ENCODE measurements at places on chromosomes 5 and 9.

GRCh38 chr5:14213253-14213652 lies 70.1 kb downstream of the TRIO start:
- H3K4me3 ChIP-seq = no peak overlapping the region
- peaks cover 32% of the 10 kb centered on the region for H3K4me1 ChIP-seq

GRCh38 chr5:56564541-56565282 lies 250.6 kb upstream of the MAP3K1 start:
- H3K4me1 ChIP-seq = no peaks in the 10 kb centered on the region
- H3K27me3 ChIP-seq = no peaks in the 10 kb centered on the region
- H3K36me3 ChIP-seq = no peaks in the 10 kb centered on the region

DNA sequence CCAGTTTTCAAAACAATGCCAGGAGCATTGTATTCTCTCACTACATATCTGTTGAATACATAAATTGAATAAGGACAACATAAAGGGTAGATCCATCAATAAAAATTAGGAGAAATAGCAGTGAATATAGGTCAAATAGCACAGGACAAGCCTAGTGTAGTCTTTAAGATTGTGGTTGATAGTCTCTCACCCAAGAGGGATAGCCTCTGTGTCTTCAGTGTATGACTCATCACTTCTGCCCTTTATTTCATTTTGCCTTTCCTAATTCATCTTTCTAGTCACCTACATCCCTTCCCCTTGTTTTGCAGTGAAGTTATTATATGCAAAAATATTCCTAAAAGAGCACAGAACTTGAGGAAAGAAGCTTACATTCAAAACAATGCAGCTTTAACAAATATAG lies 335.0 kb upstream of the TUSC1 start:
- no peak overlapping the region for H3K27ac ChIP-seq
- H3K27me3 ChIP-seq = no peaks in the 10 kb centered on the region
- no peaks in the 10 kb centered on the region for H3K36me3 ChIP-seq
- no peak overlapping the region for H3K4me3 ChIP-seq

DNA sequence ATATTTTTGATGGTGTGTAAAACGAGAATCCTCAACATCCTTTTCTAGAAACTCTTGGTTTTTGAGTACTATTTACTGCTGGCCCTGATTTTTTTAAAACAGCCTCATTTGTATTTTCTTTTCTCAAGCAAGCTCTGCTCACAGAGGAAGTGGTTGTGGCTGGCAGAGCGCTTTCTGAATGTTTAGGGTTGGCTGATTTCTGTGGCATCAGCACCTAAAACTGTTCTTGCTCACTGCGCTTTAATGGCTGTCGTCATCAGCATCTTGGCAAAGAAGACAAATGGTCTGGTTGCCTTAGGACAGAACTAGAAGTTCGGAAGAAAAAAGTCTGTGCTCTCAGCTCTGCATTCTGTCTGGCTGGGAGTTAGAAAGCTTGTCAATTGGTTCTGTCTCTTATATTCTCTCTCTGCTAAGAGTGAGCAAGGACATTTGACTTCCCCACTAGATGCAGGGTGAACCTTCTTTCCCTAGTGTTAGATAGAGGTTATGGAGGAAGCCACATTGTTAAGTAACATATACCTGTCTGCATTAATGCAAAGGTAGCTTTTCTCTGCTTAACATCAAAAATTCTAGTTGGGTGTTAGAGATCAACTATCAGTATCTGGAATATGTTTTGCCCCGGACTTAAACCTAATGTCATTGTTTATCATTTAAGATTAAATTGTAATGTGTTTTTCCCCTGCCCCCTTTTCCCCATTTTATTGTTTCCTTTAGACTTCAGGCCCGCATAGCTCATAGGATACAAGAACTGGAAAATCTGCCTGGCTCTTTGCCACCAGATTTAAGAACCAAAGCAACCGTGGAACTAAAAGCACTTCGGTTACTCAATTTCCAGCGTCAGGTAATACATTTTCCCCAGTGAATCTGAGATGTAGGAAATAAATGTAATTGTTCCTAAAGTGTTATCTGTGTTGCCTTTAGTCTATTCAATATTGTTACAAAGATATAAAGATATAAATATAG lies 39.0 kb downstream of the SMARCA2 start:
- no peak overlapping the region for H3K27ac ChIP-seq
- no peaks in the 10 kb centered on the region for H3K27me3 ChIP-seq
- no peak for DNase-seq
- no peak overlapping the region for H3K4me3 ChIP-seq
- no peaks in the 10 kb centered on the region for H3K4me1 ChIP-seq

DNA sequence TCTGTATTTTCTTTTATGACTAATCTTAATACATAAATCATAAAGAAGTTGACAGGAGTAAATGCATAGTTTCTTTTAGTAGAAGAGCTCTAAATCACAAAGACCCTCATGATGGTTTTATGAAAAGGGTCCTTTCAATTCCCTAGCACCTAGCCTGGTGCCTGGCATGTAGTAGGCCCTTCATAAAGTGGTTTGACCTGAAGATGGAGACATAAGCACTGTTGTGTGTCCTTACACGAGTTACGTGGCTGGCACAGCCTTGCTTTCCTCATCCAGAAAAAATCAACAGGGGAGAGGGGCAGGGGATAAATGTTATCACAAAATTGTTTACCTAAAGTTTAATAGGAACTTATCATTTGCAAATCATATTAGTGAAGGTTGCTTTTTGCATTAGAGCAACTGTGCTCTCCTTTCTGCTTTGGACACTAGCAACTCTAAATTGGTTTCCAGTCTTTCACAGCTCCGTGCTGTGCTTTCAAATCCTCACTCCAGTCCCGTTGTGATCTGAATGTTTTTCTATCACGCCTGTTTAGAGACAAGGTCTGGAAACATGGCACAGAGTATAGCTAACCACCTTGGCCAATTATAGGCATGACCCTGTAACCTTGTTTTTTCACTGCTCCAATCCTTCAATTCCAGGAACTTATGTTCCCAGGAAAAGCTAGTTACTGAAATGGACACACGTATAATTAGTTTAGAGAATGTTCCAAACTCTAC lies 55.7 kb downstream of the ARL15 start:
- no peaks in the 10 kb centered on the region for H3K27me3 ChIP-seq
- no peak overlapping the region for H3K27ac ChIP-seq
- H3K4me3 ChIP-seq = no peak overlapping the region
